ENCODE measurements at places on chromosomes 4 and X.
A peak's percentile ranks its signal among the peaks of the same experiment; 100 is the strongest.

DNA sequence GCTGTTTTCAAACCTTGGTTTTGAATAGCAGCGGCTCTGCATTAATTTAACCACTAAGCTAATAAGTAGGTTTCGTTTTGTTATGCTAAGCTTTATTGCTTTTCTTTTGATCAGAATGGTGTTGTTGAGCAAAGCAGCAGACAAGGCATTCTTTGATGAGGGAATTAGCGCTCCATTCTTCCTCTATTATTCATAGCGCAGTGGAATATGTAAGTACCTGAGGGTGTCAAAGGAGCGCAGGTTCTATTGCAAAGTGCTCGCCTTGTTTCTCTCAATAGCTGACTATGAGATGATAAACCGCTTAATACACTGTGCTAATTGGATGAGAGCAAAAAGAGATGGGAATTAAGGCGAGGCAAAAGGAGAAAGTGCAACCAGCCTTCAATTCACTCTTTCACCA lies 16.3 kb downstream of the ARX start:
- H3K27me3 ChIP-seq: peaks cover 24% of the 10 kb centered on the region
- no peak for DNase-seq
- no peaks in the 10 kb centered on the region for H3K36me3 ChIP-seq
- no peaks in the 10 kb centered on the region for H3K4me1 ChIP-seq
- H3K4me3 ChIP-seq: no peak overlapping the region

DNA sequence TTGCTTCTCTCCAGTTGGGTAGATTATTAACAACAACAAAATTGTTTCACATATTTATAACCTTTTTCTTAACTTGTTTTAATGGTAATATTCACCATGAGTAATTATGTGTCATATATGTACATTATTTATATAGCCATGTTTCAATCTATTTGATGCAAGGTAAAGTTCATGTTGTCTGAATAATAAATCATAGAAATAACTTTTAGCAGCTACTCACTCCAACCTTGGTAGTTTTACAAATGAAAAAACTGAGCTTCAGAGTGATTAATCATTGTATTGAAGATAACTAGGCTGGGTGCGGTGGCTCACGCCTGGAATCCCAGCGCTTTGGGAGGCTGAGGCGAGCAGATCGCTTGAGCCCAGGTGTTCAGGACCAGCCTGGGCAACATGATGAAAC lies 46.0 kb downstream of the TMA16 start:
- peak overlapping the region; percentile 58 for H3K27ac ChIP-seq
- no peaks in the 10 kb centered on the region for H3K36me3 ChIP-seq
- H3K4me3 ChIP-seq: no peak overlapping the region
- peaks cover 9% of the 10 kb centered on the region for H3K4me1 ChIP-seq
- DNase-seq: no peak
- no peaks in the 10 kb centered on the region for H3K27me3 ChIP-seq

- H3K27me3 ChIP-seq: no peaks in the 10 kb centered on the region
- peaks cover 10% of the 10 kb centered on the region for H3K4me1 ChIP-seq
- no peak for DNase-seq
- H3K4me3 ChIP-seq: no peak overlapping the region
Measured at GRCh38 chr4:38683276-38683675, 19.3 kb downstream of the KLF3 start.

DNA sequence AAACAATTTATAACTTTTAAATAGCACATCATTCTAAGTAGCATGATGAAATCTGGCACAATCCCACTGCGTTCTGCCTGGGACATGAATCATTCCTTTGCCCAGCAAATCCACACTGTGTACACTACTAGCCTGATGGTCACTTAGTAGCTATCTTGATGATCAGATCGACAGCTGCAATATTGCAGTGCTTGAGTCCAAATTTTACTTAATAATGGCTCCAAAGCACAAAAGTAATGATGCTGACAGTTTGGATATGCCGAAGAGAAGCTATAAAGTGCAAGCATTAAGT lies 86.6 kb upstream of the NPNT start:
- H3K4me3 ChIP-seq: peak overlapping the region; percentile 2
- no peaks in the 10 kb centered on the region for H3K36me3 ChIP-seq
- peak; percentile 88 for DNase-seq
- peak overlapping the region; percentile 23 for H3K27ac ChIP-seq
- no peaks in the 10 kb centered on the region for H3K4me1 ChIP-seq
- H3K27me3 ChIP-seq: no peaks in the 10 kb centered on the region

GRCh38 chrX:139738581-139738980 lies 30.6 kb upstream of the MCF2 start:
- no peak overlapping the region for H3K4me3 ChIP-seq
- no peaks in the 10 kb centered on the region for H3K27me3 ChIP-seq
- DNase-seq: peak; percentile 26
- H3K4me1 ChIP-seq: no peaks in the 10 kb centered on the region
- 0 out of 2 replicates have a peak, but pooled peaks cover 1% of the 10 kb centered on the region for H3K36me3 ChIP-seq
- no peak overlapping the region for H3K27ac ChIP-seq

DNA sequence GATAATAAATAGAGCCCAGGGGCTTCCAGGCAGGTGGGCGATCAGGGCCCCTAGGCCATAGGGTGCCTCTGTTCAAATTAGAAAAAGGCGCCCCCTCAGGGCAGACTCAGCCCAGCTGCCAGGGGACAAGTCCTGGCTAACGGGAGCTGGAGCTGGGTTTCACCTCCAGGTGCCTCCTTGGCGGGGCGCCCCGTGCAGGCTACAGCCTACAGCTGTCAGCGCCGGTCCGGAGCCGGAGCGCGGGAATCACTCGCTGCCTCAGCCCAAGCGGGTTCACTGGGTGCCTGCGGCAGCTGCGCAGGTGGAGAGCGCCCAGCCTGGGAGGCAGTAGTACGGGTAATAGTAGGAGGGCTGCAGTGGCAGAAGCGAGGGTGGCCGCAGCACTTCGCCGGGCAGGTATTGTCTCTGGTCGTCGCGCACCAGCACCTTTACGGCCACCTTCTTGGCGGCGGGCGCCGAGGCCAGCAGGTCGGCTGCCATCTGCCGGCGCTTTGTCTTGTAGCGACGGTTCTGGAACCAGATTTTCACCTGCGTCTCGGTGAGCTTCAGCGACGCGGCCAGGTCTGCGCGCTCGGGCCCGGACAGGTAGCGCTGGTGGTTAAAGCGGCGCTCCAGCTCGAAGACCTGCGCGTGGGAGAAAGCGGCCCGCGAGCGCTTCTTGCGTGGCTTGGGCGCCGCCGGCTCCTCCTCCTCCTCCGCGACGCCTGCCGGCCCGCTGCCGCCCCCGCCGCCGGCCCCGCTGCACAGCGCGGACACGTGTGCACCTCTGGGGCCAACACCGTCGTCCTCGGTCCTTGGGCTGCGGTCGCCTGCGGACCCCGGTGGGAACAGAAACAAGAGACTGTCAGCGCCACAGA lies 2.4 kb downstream of the NKX3-2 start:
- DNase-seq: no peak
- no peaks in the 10 kb centered on the region for H3K4me1 ChIP-seq
- no peak overlapping the region for H3K4me3 ChIP-seq
- peaks cover 84% of the 10 kb centered on the region for H3K27me3 ChIP-seq
- no peaks in the 10 kb centered on the region for H3K36me3 ChIP-seq
- no peak overlapping the region for H3K27ac ChIP-seq

DNA sequence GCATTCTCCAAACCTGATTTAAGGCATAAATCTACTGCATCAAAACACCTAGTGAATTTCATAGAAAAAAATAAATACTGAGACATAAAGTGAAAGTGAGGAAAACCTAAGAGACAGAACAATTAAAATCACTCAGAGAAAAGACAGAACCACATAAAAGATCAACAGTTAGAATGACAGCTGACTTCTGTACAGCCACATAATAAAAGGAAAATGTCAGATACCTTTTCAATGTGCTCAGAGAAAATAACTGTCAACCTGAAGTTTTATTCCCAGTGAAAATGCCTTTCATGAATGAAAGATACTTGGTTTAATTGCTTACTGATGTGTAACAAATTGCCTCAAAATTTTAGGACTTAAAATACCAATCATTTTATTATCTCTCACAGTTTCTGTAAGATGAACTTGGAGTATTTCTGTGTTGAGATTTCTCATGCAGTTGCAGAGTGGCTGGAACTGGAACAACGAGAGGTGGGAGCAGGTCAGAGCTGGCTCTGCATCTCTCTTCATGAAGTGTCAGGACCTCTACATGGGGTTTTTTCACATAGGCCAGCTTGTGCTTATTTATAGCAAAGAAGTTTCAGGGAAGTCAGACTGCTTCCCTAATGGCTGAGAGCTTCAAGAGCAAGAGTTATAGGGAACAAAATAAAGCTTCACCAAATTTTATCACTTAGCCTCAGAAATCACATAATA lies 11.9 kb upstream of the POF1B start:
- H3K4me1 ChIP-seq: no peaks in the 10 kb centered on the region
- no peak overlapping the region for H3K4me3 ChIP-seq
- no peak overlapping the region for H3K27ac ChIP-seq

- no peaks in the 10 kb centered on the region for H3K27me3 ChIP-seq
- H3K27ac ChIP-seq: no peak overlapping the region
- DNase-seq: no peak
Measured at GRCh38 chrX:79371101-79371500, 4.0 kb upstream of the ITM2A start.

- H3K27ac ChIP-seq: no peak overlapping the region
- no peaks in the 10 kb centered on the region for H3K36me3 ChIP-seq
- H3K4me1 ChIP-seq: no peaks in the 10 kb centered on the region
- no peaks in the 10 kb centered on the region for H3K27me3 ChIP-seq
Measured at GRCh38 chr4:73741031-73741749, 821 bp downstream of the CXCL8 start.

GRCh38 chr4:151862766-151863165 lies 102.0 kb upstream of the GATB start:
- peak; percentile 13 for DNase-seq
- H3K36me3 ChIP-seq: no peaks in the 10 kb centered on the region
- peaks cover 8% of the 10 kb centered on the region for H3K27me3 ChIP-seq
- H3K27ac ChIP-seq: no peak overlapping the region

DNA sequence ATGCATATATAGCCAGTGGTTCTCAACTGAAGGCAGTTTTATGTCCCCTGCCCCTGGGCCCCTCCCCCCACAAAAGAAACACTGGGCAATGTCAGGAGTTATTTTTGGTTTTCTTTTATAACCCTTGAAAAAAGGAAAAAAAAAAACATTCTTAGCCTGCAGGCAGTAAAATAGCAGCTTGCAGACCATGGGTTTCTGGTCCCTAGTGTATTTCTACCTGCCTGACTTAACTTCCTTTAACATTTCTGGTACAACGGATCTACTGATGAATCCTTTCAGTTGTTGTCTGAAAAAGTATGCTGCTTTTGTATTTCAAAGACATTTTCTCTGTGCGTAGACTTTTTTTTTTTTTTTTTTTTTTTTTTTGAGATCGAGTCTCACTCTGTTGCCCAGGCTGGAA lies 11.1 kb upstream of the FAM200B start:
- H3K36me3 ChIP-seq: 0 out of 2 replicates have a peak, but pooled peaks cover 3% of the 10 kb centered on the region
- no peak for DNase-seq
- H3K27me3 ChIP-seq: no peaks in the 10 kb centered on the region
- no peak overlapping the region for H3K4me3 ChIP-seq
- peaks cover 5% of the 10 kb centered on the region for H3K4me1 ChIP-seq
- H3K27ac ChIP-seq: no peak overlapping the region

DNA sequence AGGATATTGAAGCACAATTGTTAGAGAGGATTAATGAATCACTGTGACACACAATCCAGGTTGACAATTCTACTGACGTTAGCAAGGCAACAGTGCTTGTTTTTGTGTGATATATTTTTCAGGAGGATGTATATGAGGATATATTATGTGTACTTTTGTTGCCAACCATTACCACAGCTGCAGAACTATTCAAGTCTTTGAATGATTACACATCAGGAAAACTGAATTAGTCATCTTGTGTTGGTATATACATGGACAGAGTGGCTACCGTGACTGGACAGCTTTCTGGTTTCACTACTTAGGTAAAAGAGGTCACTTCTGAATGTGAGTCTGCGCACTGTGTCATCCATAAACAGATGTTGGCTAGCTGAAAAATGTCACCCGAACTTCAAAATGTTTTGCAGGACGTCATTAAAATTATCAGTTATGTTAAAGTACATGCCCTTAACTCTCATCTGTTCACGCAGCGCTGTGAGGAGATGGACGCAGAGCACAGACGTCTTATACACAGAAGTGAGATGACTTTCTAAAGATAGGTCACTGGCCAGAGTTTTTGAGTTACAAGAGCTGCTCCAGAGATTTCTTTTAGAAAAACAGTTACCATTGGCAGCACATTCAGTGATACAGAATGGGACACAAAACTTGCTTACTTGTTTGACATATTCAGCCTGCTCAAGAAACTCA lies 69.0 kb downstream of the MRPL1 start:
- no peak overlapping the region for H3K27ac ChIP-seq
- H3K4me3 ChIP-seq: no peak overlapping the region
- H3K4me1 ChIP-seq: peaks cover 12% of the 10 kb centered on the region
- no peaks in the 10 kb centered on the region for H3K27me3 ChIP-seq

GRCh38 chrX:44873415-44874276 lies 658 bp downstream of the KDM6A start:
- H3K27me3 ChIP-seq: no peaks in the 10 kb centered on the region
- no peaks in the 10 kb centered on the region for H3K36me3 ChIP-seq
- H3K4me3 ChIP-seq: peak overlapping the region; percentile 93
- H3K4me1 ChIP-seq: no peaks in the 10 kb centered on the region
- peak; percentile 44 for DNase-seq

- peaks cover 72% of the 10 kb centered on the region for H3K36me3 ChIP-seq
- DNase-seq: no peak
- H3K27ac ChIP-seq: peak overlapping the region; percentile 27
- no peak overlapping the region for H3K4me3 ChIP-seq
- peaks cover 57% of the 10 kb centered on the region for H3K4me1 ChIP-seq
Measured at GRCh38 chr4:10102474-10103332, 13.9 kb downstream of the WDR1 start.

- H3K36me3 ChIP-seq: no peaks in the 10 kb centered on the region
- no peak for DNase-seq
- H3K4me1 ChIP-seq: no peaks in the 10 kb centered on the region
- H3K27me3 ChIP-seq: no peaks in the 10 kb centered on the region
Measured at GRCh38 chr4:165514739-165515138, 135.9 kb downstream of the CPE start.

GRCh38 chr4:148643851-148644250 lies 201.6 kb upstream of the NR3C2 start:
- no peak overlapping the region for H3K4me3 ChIP-seq
- H3K4me1 ChIP-seq: no peaks in the 10 kb centered on the region
- no peaks in the 10 kb centered on the region for H3K36me3 ChIP-seq
- no peak for DNase-seq
- H3K27ac ChIP-seq: no peak overlapping the region

GRCh38 chrX:10922159-10922558 lies 189.0 kb upstream of the HCCS start:
- no peaks in the 10 kb centered on the region for H3K27me3 ChIP-seq
- no peak overlapping the region for H3K27ac ChIP-seq
- H3K4me3 ChIP-seq: no peak overlapping the region
- DNase-seq: peak; percentile 86
- no peaks in the 10 kb centered on the region for H3K36me3 ChIP-seq
- peaks cover 2% of the 10 kb centered on the region for H3K4me1 ChIP-seq

GRCh38 chr4:126533146-126533805 lies 1099.5 kb upstream of the INTU start:
- H3K27me3 ChIP-seq: no peaks in the 10 kb centered on the region
- peaks cover 2% of the 10 kb centered on the region for H3K4me1 ChIP-seq
- no peak overlapping the region for H3K4me3 ChIP-seq
- no peaks in the 10 kb centered on the region for H3K36me3 ChIP-seq

GRCh38 chr4:174681723-174682300 lies 147.2 kb downstream of the GLRA3 start:
- no peak overlapping the region for H3K27ac ChIP-seq
- no peaks in the 10 kb centered on the region for H3K27me3 ChIP-seq
- peak; percentile 25 for DNase-seq
- H3K4me1 ChIP-seq: no peaks in the 10 kb centered on the region
- no peak overlapping the region for H3K4me3 ChIP-seq

GRCh38 chrX:132169554-132169953 lies 41.7 kb upstream of the FRMD7 start:
- peaks cover 6% of the 10 kb centered on the region for H3K27me3 ChIP-seq
- H3K27ac ChIP-seq: no peak overlapping the region
- no peak overlapping the region for H3K4me3 ChIP-seq

- H3K36me3 ChIP-seq: no peaks in the 10 kb centered on the region
- H3K27me3 ChIP-seq: peaks cover 1% of the 10 kb centered on the region
- DNase-seq: no peak
- no peak overlapping the region for H3K27ac ChIP-seq
Measured at GRCh38 chr4:76235915-76236314, 15.6 kb upstream of the FAM47E start.

All from IMR-90 (cell line).